ENCODE measurements at places on chromosomes 5 and 9.

- no peak for DNase-seq
Measured at GRCh38 chr5:126613941-126614592, 13.3 kb downstream of the PHAX start.

GRCh38 chr5:157545610-157546310, 29.8 kb downstream of the ADAM19 start:
- DNase-seq: no peak

DNA sequence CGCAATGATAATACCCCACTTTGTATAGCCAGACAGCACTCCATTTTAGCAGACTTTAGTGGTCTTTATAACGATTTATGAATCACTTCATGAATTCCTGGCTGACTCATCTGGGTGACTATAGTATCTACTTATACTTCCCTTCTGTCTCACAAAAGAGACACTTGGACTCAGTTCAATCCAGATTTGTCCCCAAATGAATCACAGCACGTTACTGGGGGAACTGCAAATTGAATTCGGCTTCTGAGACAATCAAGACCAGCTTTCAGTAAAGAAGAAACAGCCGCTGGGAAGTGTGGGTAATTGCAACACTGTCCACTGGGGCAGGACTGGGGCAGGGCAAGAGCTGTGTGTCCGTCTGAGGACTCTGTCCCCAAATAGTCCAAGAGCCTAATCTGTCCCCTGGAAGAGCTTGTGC, 337.3 kb upstream of the RFX3 start:
- DNase-seq: peak; percentile 1

DNA sequence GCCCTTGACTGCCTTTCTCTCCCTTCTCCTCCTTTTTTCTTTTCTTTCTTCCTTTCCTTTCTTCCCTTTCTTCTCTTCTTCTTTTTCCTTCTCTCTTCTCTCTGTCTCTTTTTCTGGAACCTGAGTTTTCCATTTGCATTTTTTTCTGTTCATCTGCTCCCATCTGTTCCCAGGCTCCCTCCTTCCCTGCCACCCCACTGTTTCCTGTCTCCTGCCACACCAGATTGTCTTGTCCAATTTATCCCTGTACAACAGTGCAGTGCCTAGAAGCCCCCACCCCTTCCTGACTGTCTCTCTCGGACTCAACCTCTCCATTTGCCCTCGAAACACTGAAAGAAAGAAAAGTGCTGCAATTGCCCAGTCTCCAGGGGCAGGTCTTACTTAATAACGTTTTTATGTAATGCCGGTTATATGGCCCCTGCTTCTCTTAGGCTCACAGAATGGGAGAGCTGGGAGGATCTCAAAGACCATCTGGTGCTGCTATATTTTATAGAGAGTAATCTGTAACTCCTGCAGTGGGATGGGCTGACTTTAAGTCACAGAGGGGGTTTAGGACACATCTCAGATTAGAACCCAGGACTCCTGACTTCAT, 101.4 kb downstream of the RALGPS1 start:
- DNase-seq: no peak

DNA sequence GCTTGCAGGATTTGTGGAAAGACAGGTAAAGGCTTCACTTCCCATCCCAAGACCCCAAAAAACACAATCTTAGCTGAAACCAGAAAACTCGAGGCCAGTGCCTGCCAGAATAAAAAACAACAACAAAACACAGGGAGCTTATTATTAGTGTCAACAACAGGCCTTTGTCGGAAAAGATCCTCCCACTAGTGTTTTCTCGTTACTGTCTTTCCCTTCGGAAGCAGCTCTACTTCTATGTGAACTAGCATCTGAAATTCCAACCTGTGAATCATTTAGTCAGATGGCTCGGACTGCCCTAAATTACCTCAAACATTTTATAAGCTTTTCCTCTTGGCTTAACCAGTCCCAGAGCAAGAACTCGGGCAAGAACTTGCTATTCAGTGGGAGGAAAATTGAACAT, 122.2 kb upstream of the GNA14 start:
- no peak for DNase-seq

DNA sequence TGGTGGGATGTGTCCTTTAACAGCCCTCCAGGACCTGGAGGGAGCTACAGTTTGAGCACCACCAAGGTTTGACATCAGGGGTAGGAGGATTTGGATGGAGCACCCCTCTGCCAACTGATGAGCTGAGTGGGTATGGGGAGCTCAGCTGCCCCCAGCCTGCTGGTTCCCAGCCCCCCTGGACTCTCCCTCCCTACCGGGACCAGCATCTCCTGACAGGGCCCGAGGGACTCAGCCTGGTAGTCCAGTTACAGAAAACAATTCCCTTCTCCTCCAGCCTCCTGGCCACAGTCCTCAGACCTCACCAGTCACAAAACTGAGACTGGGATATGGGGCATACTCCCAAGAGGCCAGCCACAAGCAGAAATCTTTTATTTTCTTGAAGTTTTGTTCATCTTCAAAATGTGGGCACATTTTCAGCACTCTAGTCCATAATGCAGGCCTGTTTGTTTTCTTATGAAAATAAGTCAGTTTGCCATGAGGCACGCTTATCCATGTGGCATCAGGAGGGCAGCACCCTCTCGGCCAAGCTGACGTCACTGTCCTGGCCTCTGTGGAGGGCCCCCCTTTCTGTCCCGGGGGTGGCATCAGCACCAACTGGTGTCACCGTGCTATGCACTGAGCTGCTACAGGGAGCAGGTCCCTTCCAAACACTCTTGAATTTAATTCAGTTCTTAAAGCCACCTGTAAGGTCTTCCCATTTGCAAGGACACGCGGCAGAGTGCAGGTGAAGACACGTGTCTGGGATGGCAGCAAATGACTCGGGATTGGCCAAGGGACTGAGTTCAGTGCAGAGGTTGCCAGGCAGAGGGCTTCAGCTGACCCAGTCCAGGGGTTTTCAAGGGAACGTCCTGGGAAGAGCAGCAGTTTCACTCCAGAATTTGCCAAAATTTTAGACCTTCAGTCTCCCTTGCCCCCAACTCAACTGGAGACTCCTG, 187.6 kb downstream of the GADD45G start:
- no peak for DNase-seq

GRCh38 chr5:96961053-96961452, 25.2 kb downstream of the LNPEP start:
- no peak for DNase-seq

GRCh38 chr5:53569453-53569852, 9.0 kb downstream of the NDUFS4 start:
- no peak for DNase-seq

DNA sequence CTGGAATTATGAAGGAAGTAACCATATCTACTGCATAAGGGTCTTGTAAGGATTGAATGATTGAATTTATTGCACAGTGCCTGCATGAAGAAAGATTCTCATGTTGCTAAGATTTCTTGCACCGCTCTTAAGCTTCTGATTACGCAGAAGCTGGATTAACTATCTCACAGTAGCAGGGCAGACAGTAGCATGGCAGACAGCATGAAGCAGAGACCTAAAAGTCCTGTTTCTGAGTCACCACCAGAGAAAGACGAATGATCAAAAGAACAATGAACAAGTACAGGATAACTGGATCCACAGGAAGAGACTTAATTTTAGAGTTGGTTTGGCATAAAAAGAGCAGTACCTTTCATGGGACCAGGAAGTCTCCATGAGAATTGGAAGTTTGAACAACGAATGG, 142.4 kb downstream of the MAPKAP1 start:
- no peak for DNase-seq

GRCh38 chr9:35903049-35903448, 3.0 kb upstream of the HRCT1 start:
- DNase-seq: no peak

- no peak for DNase-seq
Measured at GRCh38 chr5:42494414-42494813, 71.2 kb downstream of the GHR start.

- DNase-seq: no peak
Measured at GRCh38 chr5:137666901-137667300, 69.0 kb downstream of the KLHL3 start.

- no peak for DNase-seq
Measured at GRCh38 chr5:16456103-16456832, 9.3 kb downstream of the ZNF622 start.

- DNase-seq: no peak
Measured at GRCh38 chr5:6950250-6950649, 237.0 kb downstream of the TENT4A start.

DNA sequence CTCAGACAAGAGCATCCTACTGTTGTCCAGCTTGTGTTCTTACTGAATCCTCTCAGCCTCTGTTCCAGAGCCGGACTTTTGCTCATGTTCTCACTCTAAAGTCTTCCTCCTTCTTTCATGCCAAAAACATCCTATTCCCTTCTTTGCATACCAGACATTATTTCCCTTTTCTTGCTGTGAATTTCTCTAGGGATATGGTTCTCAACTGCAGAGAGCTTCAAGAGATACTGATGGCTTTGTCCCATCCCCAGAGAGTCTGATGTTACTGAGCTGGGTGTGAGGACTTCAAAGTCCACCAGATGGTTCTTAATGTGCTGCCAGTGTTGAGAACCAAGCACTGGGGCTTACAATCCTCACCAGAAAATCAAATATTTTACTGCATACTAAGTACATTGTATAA, 98.6 kb upstream of the FER start:
- no peak for DNase-seq

- no peak for DNase-seq
Measured at GRCh38 chr9:114487607-114488300, 17.5 kb downstream of the WHRN start.

DNA sequence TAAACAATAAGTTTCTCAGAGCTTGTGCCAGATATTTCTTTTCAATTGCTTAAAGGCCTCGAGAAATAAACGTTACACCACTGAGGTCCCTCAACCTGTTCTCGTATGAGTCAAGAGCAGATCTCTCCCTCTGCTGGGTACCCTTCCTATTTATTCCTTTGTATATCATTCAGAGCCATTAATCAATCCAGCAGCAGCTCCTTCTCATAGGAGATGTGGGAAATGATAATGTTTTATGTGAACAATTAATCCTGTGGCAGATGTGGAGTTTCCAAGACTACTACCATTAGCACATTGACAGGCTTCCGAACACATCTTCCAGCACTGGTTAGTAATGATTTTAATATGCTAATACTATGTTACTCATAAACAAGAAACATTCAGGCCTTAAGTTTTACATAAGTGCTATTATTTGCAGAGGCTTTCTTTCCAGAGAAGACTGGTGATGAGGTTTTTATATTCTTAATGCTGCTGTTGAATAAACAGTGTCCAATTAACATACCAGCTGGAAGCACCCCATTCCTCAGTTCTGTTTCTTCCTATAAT, 196.5 kb downstream of the ZNF608 start:
- no peak for DNase-seq

DNA sequence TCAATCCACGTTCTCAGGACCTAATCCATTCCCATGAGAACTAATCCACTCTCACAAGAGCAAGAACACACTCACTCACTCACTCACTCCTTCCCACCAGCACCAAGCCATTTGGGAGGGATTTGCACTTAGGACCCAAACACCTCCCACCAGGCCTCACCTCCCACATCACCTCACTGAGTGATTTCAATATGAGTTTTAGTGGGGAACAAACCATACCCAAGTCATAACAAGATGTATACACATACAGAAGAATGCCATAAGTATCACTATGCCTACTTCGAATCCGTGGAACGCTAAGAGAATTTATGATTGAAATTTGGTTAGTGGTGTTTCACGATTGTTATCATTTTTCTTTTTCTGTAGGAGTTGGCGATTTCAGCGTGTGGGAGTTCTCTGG, 29.3 kb upstream of the CTSL start:
- no peak for DNase-seq

DNA sequence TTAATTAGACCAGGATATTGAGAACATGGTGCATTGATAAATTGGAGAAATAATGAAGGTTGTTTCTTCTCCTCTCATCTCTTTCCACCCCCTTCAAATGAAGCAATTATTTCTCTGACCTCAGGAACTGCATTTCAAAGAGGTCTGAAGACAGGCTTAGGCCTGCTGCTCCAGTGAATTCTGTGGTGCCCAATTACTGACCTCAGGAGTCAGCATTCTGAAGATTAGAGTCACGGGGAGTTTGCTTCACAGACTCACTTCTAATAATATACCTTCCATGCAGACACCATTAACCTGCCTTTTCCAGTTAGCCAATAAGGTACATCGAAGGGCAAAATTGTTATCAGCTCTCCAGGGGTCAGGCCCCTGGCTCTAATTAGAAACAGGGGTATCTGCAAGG, 270.9 kb downstream of the GAS1 start:
- DNase-seq: no peak

DNA sequence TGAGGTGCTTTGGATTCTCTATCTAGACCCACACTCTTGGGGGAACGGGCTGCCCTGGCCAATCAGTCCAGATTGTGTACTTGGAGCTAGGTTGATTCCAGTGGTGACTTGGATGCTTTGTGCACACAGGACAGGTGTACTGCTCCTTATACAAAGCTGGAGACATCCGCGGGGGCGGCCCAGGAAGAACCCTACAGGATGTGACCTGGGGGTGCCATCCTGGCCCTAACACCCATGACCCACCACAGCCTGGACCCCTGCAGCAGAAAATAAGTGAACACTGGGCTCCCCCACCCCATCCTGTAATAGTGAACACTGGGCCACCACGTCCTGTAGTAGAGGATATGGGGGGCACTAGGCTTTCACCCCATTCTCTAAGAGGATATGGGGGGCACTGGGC, 12.1 kb upstream of the PLEKHG4B start:
- DNase-seq: no peak

GRCh38 chr5:14326035-14326903, 183.1 kb downstream of the TRIO start:
- no peak for DNase-seq

- DNase-seq: no peak
Measured at GRCh38 chr5:113056988-113057387, 80.4 kb downstream of the DCP2 start.

DNA sequence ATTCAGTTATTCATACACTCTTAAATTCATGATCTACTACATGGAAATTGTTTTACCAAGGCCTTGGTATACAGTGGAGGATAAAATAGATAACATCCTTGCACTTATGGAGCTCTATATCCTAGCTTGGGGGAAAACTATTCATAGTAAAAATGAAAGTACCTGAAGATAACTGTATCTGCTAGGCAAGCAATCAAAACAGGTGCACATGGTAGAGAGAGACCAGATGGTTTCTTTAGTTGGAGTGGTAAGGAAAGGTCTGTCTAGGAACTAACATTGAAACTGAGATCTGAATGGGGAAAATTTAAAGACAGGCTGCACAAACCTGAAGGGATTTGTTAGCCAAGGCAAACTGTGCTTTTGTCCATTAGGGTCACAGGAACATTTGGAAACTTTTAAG, 11.1 kb upstream of the SLCO4C1 start:
- no peak for DNase-seq

- no peak for DNase-seq
Measured at GRCh38 chr9:112532427-112532826, 45.8 kb downstream of the KIAA1958 start.

- peak; percentile 6 for DNase-seq
Measured at GRCh38 chr9:100437860-100438805, 11.2 kb downstream of the MSANTD3 start.

DNA sequence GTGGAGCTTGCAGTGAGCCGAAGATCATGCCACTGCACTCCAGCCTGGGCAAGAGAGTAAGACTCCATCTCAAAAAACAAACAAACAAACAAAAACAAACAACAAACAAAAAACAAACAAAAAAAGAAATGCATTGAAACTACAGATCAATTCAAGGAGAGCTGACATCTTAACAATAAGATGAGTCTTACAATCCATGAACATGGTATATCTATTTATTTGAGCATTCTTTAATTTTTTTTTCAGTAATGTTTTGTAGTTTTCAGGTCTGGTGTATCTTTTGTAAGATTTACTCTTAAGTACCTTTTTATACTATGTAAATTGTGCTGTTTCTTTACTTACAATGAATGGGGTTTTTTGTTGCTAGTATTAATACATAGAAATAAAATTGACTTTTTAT, 140.1 kb upstream of the DAPK1 start:
- no peak for DNase-seq
